ENCODE measurements at places on chromosomes 4 and X. TPM values are rescaled to one million over a fixed set of nuclear protein-coding genes. Genes with fewer than 3 reads are reported as not detected.

The CTAG2 gene
- total RNA-seq, result not detected

The FMR1NB gene
- total RNA-seq, result 0.05 TPM

The PDE5A gene
- 5.2 TPM for total RNA-seq

GRCh38 chr4:70945046-70945445, 42.9 kb downstream of the MOB1B start:
- H3K27me3 ChIP-seq, result no peaks in the 10 kb centered on the region
- H3K27ac ChIP-seq, result no peak overlapping the region
- peaks cover under 1% of the 10 kb centered on the region for H3K36me3 ChIP-seq
- DNase-seq, result no peak

- H3K27ac ChIP-seq, result no peak overlapping the region
- no peaks in the 10 kb centered on the region for H3K27me3 ChIP-seq
- no peak for DNase-seq
- no peaks in the 10 kb centered on the region for H3K36me3 ChIP-seq
- H3K4me1 ChIP-seq, result no peaks in the 10 kb centered on the region
Observed at GRCh38 chr4:11691236-11691635, 262.5 kb upstream of the HS3ST1 start.

- no peak for DNase-seq
- no peaks in the 10 kb centered on the region for H3K27me3 ChIP-seq
- peak overlapping the region; percentile 83 for H3K4me3 ChIP-seq
Observed at GRCh38 chr4:113759696-113760093, 1.8 kb downstream of the CAMK2D start.

DNA sequence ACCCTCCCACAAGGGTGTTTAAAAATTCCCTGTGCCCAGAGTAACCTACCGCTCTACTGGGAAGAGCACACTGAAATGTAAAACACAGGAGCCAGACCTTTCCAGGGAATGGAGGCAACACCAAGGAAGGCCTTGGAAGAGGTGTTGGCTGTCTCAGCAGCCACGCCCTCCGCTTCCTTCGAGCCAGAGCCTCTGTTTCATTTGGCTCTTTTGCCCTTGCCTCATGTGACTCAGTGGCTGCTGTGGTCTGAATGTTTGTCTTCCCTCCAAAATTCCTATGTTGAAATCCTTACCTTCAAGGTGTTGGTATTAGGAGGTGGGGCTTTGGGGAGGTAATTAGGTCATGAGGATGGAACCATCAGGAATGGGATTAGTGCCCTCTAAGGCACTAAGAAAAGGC, 11.3 kb downstream of the SCD5 start:
- H3K4me1 ChIP-seq, result no peaks in the 10 kb centered on the region
- H3K36me3 ChIP-seq, result no peaks in the 10 kb centered on the region
- no peaks in the 10 kb centered on the region for H3K27me3 ChIP-seq
- no peak for DNase-seq
- no peak overlapping the region for H3K27ac ChIP-seq

DNA sequence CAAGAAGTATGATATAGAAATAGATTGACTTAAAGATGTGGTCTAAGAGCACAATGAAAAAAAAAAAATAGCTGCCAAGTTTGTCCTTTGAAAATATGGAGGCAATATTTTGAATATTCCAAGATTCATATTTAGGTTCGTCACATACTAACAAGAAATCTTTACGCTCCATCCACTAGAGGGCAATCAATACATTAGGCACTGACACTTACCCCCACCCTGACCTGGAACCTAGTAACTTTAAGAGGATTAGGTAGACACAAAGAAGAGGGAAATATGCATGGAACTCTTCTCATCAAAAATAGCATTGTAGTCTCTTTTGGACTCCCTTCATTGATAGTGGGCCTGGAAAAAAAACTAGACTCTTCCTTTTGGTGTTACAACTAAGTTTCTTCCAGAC, 1108.1 kb downstream of the PCDH19 start:
- no peaks in the 10 kb centered on the region for H3K36me3 ChIP-seq
- DNase-seq, result no peak
- no peaks in the 10 kb centered on the region for H3K27me3 ChIP-seq
- H3K4me1 ChIP-seq, result no peaks in the 10 kb centered on the region
- no peak overlapping the region for H3K4me3 ChIP-seq
- no peak overlapping the region for H3K27ac ChIP-seq

DNA sequence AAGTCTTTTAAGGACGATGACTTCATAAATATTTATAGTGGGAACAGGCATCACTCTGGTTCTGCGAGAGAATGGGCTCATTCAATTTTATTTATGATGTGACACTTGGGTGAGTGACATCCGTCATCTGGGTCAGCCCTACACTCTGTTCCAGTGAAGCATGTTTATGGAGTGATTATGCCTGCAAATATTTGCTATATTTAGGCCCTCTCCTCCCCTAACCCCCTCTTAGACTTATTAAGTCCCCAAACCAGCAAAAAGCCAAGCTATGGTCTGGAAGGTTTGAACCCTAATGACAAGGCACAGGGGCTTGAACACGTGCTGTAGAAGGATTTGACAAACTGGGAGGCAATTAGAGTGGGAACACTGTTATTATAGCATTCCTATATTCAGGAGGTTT, 55.9 kb downstream of the C4orf51 start:
- no peak overlapping the region for H3K4me3 ChIP-seq
- H3K36me3 ChIP-seq, result no peaks in the 10 kb centered on the region
- H3K27ac ChIP-seq, result no peak overlapping the region
- no peak for DNase-seq
- H3K4me1 ChIP-seq, result peaks cover 3% of the 10 kb centered on the region
- H3K27me3 ChIP-seq, result no peaks in the 10 kb centered on the region

DNA sequence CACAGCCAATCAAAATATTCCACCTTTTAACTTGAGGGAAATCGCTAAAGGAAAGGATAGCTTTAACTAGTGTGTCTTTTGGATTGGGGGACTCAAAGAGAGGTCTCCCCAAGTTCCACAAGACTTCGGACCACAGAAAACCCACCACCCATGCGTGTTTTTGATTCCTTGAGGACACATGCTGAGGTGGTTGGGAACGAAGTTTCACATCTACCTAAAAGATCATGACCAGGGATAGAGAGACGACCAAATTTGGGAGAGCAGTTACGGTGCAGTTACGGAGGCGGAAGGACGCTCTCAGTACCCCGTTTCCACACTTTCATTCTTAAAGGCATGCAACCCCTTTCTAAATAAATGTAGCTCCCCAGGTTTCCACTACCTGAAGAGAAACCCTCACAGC, 1.1 kb downstream of the PCYT1B start:
- peaks cover 7% of the 10 kb centered on the region for H3K4me1 ChIP-seq
- H3K27me3 ChIP-seq, result no peaks in the 10 kb centered on the region
- peak overlapping the region; percentile 35 for H3K4me3 ChIP-seq
- DNase-seq, result no peak

DNA sequence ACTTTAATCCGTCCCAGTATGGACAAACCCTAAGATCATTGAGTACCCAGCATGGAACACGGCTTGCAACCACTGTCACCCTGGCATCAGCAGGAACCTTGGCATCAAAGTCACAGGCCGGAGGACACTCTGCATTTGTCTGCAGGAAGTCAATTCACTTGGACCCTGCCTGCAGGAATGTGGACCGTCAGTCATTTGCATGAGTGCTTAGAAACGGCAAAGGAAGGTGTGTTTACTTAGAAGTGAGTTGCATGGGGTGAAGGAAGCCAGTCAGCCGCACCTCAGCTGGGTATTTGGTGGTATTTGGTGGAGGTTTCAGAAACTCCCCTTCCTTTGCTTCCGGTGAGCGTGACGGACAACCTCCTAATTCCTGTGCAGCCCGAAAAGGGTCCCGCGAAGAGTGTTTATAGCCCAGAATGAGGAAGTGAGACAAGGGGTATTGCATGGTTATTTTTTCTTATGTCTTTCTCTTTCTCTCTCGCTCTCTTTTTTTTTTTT, 15.5 kb downstream of the P2RY8 start:
- H3K4me3 ChIP-seq, result no peak overlapping the region
- H3K27me3 ChIP-seq, result no peaks in the 10 kb centered on the region
- H3K27ac ChIP-seq, result peak overlapping the region; percentile 58
- no peaks in the 10 kb centered on the region for H3K4me1 ChIP-seq
- H3K36me3 ChIP-seq, result peaks cover 6% of the 10 kb centered on the region

DNA sequence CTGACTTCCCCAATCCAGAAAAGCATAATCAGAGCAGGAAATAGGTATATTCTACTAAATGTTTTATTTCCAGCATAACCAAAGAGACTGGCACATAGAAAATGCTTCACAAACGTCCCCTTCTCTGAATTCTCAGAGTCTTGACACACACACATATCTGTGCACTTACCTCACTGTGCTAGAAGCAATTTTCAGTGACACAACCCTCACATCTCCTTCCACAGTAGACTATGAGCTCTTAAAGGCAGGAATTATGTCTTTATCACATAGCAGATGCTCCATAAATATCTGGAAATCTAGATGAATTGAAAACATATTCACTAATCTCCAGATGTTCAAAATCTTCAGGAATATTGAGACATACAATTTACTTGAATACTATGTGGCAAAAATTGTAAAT, 5.9 kb downstream of the SOWAHB start:
- DNase-seq, result no peak
- H3K36me3 ChIP-seq, result no peaks in the 10 kb centered on the region
- peaks cover 2% of the 10 kb centered on the region for H3K4me1 ChIP-seq
- no peak overlapping the region for H3K27ac ChIP-seq
- H3K27me3 ChIP-seq, result peaks cover 44% of the 10 kb centered on the region

DNA sequence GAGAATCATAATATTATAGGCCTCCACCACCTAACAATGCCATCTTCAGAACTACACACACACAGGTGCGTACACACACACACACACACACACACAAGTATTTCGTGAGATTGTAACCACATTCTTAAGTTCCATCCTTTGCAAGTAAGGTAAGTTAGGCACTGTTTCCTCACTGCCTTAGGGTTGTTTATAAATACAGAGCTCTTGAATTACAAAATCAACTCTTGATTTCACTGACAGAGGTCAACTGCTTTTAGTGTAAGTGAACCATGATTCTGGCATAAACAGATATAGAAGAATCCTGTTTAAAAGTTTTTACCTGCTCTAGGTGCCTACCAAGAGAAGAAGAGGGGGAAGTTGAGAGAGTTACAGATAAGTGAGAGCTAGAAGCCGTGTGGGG, 166.1 kb downstream of the DMD start:
- no peaks in the 10 kb centered on the region for H3K27me3 ChIP-seq
- H3K36me3 ChIP-seq, result no peaks in the 10 kb centered on the region
- H3K4me3 ChIP-seq, result no peak overlapping the region
- no peaks in the 10 kb centered on the region for H3K4me1 ChIP-seq
- no peak for DNase-seq
- no peak overlapping the region for H3K27ac ChIP-seq

DNA sequence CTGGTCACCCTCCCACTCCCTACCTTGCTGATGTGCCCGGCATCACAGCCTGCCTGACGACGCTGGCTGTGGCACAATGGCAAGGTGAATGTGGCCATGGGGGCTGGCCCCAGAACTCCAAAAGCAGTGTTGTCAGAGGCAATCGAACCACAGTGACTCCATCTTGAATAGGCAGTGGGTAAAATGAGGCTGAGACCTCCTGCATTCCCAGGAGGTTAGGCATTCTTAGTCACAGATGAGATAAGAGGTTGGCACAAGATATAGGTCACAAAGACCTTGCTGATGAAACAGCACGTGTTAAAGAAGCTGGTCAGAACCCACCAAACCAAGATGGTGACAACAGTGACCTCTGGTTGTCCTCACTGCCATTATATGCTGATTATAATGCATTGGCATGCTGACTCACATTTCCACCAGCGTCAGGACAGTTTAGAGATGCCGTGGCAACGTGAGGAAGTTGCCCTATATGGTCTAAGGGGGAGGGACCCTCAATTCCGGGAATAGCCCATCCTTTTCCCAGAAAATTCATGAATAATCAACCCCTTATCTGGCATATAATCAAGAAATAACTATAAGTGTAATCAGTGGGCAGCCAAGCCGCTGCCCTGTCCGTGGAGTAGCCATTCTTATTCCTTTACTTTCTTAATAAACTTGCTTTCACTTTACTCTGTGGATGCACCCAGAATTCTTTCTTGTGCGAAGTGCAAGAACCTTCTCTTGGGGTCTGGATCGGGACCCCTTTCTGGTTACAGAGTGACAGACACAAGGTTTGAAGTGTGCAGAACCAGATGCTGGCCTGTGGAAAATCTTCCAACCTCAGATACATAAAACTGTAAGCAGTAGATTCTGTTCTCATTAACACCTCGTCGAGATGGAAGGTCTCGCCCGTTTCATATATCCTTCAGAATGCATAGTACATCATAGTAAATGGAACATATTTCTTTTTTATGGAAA, 26.8 kb upstream of the CLDN24 start:
- H3K4me1 ChIP-seq, result no peaks in the 10 kb centered on the region
- H3K4me3 ChIP-seq, result no peak overlapping the region

- H3K4me1 ChIP-seq, result no peaks in the 10 kb centered on the region
- H3K27me3 ChIP-seq, result no peaks in the 10 kb centered on the region
- no peak overlapping the region for H3K4me3 ChIP-seq
Observed at GRCh38 chr4:145812919-145813318, 125.7 kb downstream of the ZNF827 start.

- no peak for DNase-seq
- H3K4me3 ChIP-seq, result no peak overlapping the region
- H3K27me3 ChIP-seq, result no peaks in the 10 kb centered on the region
- peaks cover 5% of the 10 kb centered on the region for H3K36me3 ChIP-seq
Observed at GRCh38 chr4:76194325-76194724, 19.3 kb downstream of the SCARB2 start.

- peaks cover 99% of the 10 kb centered on the region for H3K36me3 ChIP-seq
- no peaks in the 10 kb centered on the region for H3K27me3 ChIP-seq
- no peak overlapping the region for H3K4me3 ChIP-seq
Observed at GRCh38 chr4:10079912-10080588, 36.5 kb downstream of the WDR1 start.

GRCh38 chrX:137930533-137930932, 364.6 kb downstream of the ZIC3 start:
- no peak overlapping the region for H3K4me3 ChIP-seq
- H3K4me1 ChIP-seq, result no peaks in the 10 kb centered on the region
- no peaks in the 10 kb centered on the region for H3K36me3 ChIP-seq
- no peak overlapping the region for H3K27ac ChIP-seq
- H3K27me3 ChIP-seq, result no peaks in the 10 kb centered on the region
- no peak for DNase-seq

- no peak overlapping the region for H3K4me3 ChIP-seq
- no peaks in the 10 kb centered on the region for H3K36me3 ChIP-seq
- H3K27me3 ChIP-seq, result no peaks in the 10 kb centered on the region
- no peaks in the 10 kb centered on the region for H3K4me1 ChIP-seq
- DNase-seq, result no peak
Observed at GRCh38 chrX:10288373-10288975, 131.7 kb downstream of the CLCN4 start.

DNA sequence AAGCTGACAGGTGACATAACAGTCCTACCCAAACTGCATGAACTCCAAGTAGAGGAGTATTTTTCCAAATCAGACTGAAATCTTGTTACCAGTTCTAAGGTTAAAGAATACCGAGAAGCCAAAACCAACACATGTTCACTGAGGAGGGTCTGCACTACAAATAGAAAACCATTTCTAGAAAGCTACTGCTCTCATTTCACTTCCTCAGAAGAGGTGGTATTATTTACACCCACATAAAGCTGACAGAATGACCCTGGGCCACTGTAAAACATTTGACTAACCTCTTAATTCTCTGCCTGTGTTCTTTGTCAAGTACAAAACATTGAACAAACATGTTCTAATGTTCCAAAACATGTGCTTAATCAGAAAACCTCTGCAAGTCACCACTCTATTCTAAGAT, 95.8 kb downstream of the IQCM start:
- no peak for DNase-seq
- no peak overlapping the region for H3K27ac ChIP-seq
- no peaks in the 10 kb centered on the region for H3K36me3 ChIP-seq
- H3K4me3 ChIP-seq, result no peak overlapping the region
- no peaks in the 10 kb centered on the region for H3K4me1 ChIP-seq

Data from thymus (tissue), 14 donors.